ENCODE measurements at places on chromosomes 16 and 17.

GRCh38 chr17:58231641-58232040 is 6.7 kb upstream of the LPO start:
- DNase-seq, result no peak

DNA sequence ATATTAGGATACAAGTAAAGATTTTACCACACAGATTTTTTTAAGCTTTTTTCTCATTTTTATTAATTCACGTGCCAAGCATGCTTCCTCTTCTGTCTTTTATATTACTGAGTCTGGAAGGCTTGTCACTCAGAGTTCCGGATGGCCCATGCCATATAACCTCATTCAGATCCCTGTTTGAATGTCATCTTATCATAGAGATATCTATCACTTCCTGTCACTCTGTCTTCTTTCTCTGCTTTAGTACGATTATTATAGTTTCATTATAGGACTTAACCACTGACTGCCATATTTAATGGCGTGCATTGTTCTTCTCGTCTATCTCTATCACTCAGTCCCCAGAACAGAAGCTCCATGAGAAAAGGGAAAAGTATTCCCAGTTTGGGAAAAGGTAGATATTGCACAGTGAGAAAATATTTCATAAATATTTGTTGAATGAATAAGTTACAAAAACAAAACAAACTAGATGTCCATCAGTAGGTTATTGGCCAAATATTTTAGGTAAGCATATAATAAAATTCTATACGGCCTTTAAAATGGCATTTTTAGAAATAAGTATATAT is 296.9 kb upstream of the GOT2 start:
- no peak for DNase-seq

GRCh38 chr17:41672153-41672552 is 16.5 kb upstream of the EIF1 start:
- no peak for DNase-seq

DNA sequence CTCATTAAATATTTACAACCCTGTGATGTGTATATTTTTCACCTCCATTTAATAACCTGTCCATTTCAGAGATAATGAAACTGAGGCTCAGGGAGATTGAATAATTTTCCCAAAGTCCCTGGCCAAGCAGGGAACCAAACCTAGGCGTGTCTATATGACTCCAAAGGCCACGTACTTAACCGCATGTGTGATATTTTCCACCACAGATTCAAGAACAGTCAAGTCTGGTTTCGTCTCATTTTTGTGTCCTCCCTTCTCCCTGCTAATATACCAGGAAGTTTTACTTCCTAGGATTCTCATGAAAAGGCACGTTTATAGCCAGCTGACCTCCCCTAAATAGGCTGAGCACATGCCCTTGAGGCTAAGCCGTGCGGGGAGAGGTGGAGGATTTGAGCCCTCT is 15.3 kb downstream of the WFIKKN2 start:
- DNase-seq, result no peak

DNA sequence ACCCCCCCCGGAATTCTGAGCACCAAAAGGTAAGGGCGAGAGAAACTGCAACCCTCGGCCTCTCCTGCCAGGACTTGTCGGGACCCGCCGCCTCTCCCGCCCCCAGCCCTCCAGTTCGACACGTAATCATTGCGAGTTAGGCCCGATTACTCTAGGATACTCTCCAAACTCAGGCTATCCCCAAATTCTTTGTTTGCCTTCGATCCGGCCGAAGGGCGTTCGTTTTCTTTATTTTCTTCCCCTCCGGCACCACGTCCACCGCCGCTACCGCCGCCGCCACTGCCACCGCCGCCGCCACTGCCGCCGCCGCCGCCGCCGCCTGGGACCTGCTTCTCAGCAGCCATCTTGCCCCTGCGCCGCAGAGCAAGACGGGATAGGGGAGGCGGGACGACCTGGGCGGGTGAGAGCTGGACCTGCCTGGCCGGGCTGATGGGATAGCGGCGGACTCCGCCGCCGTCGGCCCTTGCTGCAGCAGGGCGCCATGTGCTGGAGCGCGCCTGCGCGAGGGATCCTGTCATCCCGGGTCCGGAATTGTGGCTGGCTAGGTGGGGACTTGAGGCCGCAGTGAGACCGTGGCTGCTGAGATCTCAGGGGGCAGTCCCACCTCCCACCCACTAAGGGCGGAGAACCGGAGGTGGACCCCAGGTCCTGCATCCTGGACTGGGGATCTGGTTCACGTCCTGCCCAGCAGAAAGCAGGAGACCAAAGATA is at the start of gene SRP68:
Gene SRP68 (minus strand): TSS at position 370 of the 711 bp plus-strand sequence. CDS start 26 bp downstream, at position 344.
- DNase-seq, result peak; percentile 87

- DNase-seq, result no peak
These were observed 25.8 kb downstream of the LITAF start for GRCh38 chr16:11560701-11561453.

GRCh38 chr16:7515543-7515942 is 182.9 kb downstream of the RBFOX1 start:
- no peak for DNase-seq

DNA sequence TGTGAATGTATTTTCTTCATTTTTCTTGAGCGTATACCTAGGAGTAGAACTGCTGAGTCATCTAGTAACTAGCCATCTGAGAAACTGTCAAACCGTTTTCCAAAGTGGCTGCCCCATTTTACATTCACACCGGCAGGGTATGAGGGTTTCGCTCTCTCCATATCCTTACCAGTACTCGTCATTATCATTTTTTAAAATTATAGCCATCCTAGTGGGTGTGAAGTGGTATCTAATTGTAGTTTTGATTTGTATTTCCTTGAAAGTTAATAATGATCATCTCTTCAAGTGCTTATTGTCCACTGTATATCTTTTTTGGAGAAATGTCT is 6.0 kb downstream of the RNF157 start:
- DNase-seq, result no peak

- peak; percentile 34 for DNase-seq
These were observed 27.0 kb upstream of the NF1 start for GRCh38 chr17:31067691-31068184.

GRCh38 chr16:57837305-57838125 is 35.2 kb upstream of the KIFC3 start:
- no peak for DNase-seq

GRCh38 chr17:29591146-29591736 is 1.7 kb upstream of the ANKRD13B start:
- peak; percentile 48 for DNase-seq

GRCh38 chr17:77285594-77286390 is 145.0 kb downstream of the SEC14L1 start:
- DNase-seq, result no peak

- DNase-seq, result peak; percentile 50
These were observed 22.9 kb upstream of the C16orf87 start for GRCh38 chr16:46853713-46854443.

GRCh38 chr17:8189041-8189710 is 804 bp downstream of the BORCS6 start:
- DNase-seq, result no peak

DNA sequence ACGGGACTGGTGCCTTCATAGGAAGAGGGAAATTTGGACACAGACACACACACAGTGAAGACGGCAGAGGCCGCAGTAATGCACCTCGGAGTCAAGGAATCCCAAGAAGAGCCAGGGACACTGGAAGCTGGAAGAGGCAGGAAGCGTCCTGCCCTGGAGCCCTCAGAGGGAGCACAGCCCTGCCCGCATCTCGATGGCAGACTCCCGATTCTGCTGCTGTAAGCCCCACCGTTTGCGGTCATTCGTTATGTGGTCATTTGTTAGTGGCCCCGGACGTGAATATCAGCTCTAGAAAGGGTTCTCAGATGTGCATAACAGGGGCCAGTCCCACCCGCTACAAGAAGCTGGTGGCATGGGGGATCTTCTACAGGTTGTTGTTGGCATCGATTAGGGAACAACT is 316.6 kb downstream of the FOXL1 start:
- no peak for DNase-seq

DNA sequence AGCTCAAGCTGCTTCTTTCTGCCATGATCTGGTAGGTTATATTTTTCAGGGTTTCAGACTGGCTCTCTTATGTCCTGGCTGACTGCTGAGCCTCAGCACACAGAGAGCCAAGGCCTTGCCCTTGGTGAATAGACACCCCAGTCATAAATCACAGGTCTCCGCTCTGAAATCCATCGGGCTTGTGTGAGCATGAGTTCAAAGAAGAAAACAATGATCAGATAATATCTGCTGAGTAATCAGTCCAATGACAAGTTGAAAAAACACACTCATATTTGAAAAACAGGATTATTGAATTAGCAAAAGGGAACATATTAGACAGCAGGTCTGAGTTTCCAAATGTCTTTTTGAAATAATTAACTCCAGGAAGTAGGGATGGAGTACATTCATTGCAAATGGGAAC is 51.1 kb upstream of the NDRG4 start:
- DNase-seq, result no peak

- no peak for DNase-seq
These were observed 533 bp downstream of the SLC6A4 start for GRCh38 chr17:30234964-30235363.

GRCh38 chr16:23469814-23470213 is 16.8 kb upstream of the COG7 start:
- DNase-seq, result peak; percentile 33

GRCh38 chr17:80682372-80682771 is 137.7 kb downstream of the RPTOR start:
- DNase-seq, result no peak

DNA sequence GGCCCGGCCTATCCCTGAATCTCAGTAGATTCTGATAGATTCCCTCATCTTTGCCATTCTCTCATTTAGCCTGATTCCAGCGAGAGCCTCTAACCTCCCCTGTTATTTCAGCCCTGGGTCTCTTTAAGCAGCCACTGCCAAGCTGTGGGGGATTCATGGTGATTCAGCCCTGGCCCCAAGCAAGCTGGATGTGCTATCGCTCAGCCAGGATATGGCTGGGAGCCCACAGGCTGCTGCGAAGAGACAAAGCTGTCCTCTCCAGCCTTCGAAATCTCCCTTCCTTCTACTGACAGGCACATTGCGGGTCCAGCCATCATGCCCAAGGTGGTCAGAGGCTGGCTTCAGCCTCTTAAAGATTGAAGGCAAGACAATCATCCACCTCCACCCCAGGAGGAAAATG is 394.1 kb downstream of the SOX9 start:
- DNase-seq, result no peak

- no peak for DNase-seq
These were observed 151.2 kb downstream of the IRX5 start for GRCh38 chr16:55081622-55082590.

DNA sequence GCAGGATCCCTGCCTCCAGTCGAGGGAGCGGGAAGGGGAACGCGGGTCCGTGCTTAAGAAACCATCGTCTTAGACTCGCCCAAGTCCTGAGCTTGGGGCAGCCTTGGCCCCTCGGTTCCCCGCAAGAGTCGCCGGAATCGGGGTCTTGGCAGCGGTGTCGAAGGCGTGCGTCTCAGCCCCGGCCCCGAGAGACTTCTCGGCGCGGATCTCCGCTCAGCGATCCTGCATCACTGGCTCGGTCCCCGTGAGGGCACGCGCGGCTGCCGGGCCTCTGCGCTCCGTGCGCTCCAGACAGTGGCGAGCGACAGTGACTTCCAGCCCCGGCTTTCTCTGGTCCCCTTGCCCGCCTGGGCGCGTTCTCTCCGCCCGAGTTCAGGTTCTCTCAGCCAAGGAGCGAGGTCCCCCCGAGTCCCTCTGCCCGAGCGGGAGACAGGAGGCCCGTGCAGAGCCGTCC is 380 bp downstream of the HS3ST3A1 start:
- DNase-seq, result no peak

DNA sequence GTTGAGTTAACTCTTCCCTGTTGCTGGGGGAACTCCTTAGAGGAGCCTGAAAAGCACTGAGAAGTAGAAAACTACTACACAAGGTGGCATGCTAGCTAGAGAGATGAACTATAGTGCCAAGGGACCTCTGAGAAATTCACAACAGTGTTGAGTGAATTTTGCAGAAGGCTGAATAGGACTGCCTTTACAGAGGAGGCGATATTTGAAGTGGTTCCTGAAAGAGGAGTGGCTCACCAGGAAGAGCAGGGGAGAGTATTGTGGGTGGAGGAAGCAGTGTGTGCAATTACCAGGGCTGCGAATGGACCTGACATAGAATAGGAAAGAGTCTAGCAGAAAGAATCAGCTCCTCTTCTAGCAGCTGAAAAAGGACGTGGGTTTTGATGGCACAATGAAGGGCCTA is 66.4 kb downstream of the CDK5R1 start:
- no peak for DNase-seq

GRCh38 chr16:6643080-6643686 is 689.5 kb upstream of the RBFOX1 start:
- DNase-seq, result no peak

GRCh38 chr17:44279666-44280391 is 11.9 kb upstream of the SLC4A1 start:
- DNase-seq, result no peak

- no peak for DNase-seq
These were observed 2.4 kb downstream of the RAP1GAP2 start for GRCh38 chr17:2798678-2799077.

DNA sequence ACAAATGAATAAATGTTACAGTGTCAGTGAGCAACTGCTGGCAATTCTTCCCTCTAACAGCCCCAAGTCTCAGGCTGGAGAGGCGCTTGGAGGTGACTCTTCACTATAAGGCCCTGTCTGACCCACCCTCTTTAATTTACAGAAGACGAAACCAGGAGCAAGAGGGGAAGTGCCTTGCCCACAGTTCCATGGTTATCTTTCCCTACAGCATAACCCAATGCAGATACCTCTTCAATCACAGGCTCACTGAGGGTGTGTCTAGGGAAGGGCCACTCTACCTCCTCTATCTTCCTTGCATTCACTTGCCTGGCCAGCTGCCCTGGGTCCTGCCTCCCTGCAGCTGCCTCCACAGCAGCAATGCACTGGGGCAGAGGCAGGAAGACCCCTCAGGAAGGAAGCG is 9.6 kb upstream of the N4BP1 start:
- DNase-seq, result no peak

GRCh38 chr17:78661093-78661770 is 84.0 kb upstream of the DNAH17 start:
- DNase-seq, result no peak

GRCh38 chr16:17556276-17557052 is 85.7 kb upstream of the XYLT1 start:
- peak; percentile 34 for DNase-seq

DNA sequence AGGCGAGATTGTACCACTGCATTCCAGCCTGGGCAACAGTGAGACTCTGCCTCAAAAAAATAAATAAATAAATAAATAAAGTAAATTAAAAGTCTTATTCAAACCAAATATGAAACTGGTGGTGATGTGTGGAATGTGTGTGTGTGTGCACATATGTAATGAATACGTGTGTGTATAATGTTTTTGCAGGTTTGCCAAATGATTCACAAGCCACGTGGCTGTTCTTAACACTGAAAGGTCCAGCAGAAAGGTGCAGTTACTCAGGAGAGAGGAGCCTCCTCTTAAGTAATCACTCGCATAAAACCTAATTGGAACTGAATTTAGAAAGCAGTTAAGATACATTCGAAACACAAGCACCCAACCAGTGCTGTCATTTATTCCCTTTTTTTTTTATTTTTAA is 22.9 kb downstream of the GDE1 start:
- no peak for DNase-seq

- no peak for DNase-seq
These were observed 22.1 kb upstream of the EVPL start for GRCh38 chr17:76049239-76049638.

GRCh38 chr16:48824271-48824670 is 214.3 kb upstream of the N4BP1 start:
- no peak for DNase-seq

- no peak for DNase-seq
These were observed 44.4 kb downstream of the ZNF778 start for GRCh38 chr16:89261691-89262563.

Measured in HCT116 (cell line).